NCI-H187 treated with DMSO at 0.1 percent for 48 hours (cell line): ENCODE measurements at places on chromosomes 12 and 14.

DNA sequence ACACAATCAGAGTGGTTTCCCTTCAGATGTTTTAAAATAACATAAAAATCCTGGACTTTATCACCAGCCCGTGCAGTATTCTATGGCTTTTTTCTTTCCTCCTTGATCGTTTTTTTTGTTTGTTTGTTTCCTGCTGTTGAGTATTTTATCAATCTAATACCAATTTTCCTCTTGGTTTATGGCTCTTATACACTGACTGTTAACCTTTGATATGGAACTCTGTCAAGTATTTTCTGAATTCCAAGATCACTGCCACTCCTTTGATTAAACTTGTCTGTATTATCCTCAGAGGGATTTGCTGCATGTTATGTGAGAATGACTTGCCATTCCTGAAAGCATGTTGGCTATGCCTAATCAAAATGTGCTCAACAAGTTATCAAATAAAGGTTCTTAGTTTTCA is 88.4 kb downstream of the PELI2 start:
- DNase-seq, result no peak

DNA sequence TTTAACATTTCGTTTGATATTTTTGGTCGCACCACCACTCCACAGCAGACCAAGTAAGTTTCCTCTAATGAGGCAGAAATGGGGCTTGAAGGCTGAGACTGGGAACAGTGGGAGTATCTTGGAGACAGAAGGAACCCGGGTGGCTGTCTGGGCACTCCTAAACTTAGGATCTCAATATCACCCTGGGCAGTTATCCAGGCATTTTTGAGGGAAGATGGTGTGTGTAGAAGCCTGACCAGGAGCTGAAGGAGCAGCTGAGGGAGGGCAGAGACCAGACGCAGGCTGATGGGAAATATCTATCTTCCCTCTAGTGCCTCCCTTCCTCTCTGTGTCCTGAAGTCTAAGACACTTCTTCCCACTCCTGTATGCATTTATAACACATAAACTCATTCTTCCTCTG is 10.7 kb downstream of the MARS1 start:
- DNase-seq, result no peak

- DNase-seq, result no peak
Observed at GRCh38 chr12:20439626-20440025, 71.3 kb downstream of the PDE3A start.

DNA sequence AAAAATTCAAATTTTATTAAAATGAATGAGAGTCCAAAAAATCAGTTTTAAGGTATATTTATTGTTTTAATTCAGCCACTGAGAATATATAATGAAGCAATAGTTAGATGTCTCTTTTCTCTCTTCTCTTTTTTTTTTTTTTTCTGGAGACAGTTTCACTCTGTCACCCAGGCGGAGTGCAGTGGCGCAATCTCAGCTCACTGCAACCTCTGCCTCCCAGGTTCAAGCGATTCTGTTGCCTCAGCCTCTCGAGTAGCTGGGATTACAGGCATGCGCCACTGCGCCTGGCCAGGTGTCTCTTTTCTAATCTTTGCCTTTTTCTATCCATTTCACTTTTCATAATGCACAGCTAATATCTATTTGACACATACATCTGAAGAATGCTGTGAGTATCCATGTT is 307.1 kb upstream of the RGS6 start:
- no peak for DNase-seq

DNA sequence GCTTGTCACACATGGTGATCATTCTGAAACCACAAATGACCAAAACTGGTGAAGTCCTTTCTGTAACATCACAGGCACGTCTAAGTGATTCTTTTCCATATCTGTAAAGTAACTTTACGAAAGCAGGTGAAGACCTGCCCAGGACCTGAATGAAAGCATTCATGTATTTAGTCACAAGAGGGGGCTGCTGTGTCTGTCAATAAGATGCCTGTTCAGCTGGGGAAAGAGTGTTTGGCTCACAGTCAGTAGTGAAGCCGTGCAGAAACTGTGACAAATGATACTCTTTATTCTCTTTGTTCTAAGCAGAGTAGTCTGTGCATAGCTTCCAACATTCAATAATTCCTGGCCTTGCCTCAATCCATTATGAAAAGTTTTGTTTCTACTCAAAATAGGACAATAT is 373.5 kb upstream of the OR4E1 start:
- no peak for DNase-seq

GRCh38 chr14:99734406-99735051 is 50.4 kb downstream of the CYP46A1 start:
- no peak for DNase-seq

GRCh38 chr12:57816855-57817151 is 1.7 kb downstream of the AVIL start:
- no peak for DNase-seq

GRCh38 chr14:99612071-99612737 is 8.2 kb upstream of the CCDC85C start:
- DNase-seq, result no peak

DNA sequence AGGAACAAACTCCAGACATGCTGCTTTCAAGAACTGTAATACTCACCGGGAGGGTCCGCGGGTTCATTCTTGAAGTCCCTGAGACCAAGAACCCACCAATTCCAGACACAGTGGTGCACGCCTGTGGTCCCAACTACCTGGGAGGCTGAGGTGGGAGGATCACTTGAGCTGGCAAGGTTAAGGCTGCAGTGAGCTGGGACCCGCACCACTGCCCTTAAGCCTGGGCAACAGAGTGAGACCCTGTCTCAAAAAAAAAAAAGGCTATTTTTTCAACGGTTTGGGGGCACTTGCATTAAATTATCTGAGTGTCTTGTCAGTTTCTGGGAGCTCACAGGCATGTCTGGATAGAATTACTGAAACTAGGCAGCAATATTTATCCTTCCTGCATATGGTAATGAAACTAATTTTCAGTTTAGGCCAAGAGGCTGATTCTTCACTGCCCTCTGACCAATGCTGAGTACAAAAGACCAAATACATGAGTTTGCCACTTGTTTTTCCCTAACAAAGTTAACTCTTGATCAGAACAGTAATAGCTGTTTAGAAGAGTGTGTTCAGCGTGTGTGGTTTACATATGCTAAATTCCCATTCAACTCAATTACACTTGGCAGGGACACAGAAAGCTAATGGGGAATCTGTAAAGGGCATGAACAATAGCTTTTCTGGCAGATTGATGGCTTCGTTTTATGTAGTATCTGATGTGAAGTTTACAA is 65.8 kb upstream of the RASSF3 start:
- no peak for DNase-seq

DNA sequence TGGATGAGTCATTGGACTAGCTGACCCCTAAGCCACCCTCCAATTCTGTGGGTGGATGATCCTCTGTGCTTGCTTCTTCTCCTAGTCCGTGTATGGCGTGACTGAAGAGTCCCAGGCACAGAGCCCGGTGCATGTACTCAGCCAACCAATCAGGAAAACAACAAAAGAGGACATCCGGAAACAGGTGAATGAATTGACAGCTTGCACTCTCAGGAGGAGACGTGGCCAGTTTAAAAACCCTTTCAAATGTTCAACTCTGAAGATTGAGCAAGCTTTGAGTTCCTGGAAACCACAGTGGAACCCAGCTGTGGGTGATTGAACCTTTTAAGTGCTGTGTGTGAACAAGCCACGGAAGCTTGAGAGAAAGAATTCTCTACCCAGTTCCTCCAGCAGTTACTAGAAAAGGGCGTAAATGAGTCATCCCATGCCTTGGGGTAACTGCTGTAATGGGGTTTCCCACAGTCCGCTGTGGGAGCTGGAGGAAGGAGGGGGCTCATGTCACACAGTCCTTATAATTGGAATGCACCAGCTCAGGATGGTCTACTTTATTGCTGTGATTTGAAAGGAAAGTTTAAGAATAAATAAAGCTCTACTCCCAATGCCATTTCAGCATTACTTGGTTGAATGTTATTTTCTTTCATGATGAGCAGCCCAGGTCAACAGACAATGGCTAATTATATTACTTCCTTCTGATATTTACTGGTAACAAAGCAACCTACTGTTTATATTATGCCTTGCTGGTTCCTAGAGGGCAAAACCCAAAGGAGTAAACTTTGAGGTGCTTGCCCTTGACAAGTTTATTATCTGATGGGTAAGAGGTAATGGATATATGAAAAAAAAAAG is 417.0 kb downstream of the DPF3 start:
- DNase-seq, result no peak

DNA sequence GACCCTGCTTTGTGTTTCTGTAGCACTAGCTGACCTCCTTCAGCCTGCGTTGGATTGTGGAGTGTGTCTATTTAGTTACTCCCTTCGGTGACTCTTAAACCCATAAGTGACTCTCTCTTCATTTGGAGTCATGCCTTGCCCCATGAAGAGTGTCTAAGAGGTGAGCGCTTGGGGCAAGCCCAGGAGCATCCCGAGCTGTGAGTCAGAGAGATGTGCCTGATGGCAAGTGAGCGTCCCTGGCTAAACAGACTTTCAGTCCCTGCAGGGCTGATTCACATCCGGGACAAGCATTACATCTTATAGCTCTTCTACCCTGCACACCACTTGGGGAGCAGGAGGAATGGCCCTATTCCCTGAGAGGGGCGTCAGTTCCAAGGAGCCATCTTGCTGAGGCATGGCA is 24.3 kb upstream of the ATF1 start:
- no peak for DNase-seq

DNA sequence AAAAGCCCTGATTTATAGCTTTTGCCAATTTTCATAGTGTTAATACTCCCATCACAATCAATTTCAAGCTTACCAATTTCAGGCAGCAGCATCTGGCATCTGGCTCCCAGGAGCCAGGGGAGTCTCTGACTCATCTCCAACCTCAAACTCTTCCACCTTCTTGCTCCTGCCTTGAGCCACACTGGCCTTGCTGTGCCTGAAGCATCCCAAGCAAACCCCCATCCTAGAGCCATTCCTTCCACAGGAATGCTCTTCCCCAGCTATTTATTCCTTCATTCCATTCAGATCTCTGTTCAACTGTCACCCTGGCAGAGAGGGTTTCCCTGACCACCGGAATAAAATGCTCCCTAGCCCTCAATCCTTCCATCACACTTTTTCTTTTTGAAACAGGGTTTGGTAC is 13.9 kb upstream of the PPP1CC start:
- no peak for DNase-seq

DNA sequence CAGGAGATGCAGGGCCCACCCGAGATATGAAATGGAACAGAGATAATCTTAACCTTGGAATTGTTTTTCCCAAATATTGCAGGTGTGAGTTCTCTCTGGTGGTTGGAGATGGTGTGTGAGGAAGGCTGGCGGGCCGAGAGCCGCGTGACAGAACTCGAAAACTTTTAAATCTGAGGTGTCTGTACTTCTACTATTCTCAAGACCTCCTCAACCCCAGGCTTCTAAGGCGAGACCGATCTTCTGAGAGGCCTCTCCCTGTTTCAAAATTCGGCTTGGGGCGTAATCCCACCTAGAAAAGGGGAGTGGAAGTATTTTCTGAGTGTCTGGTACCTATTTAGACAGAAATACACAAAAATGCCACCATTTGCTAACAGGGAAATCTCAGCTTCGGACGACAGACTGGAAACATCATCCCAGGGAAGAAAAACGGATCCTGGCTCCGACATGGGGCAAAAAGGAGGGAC is 611 bp downstream of the SARNP start:
- no peak for DNase-seq

DNA sequence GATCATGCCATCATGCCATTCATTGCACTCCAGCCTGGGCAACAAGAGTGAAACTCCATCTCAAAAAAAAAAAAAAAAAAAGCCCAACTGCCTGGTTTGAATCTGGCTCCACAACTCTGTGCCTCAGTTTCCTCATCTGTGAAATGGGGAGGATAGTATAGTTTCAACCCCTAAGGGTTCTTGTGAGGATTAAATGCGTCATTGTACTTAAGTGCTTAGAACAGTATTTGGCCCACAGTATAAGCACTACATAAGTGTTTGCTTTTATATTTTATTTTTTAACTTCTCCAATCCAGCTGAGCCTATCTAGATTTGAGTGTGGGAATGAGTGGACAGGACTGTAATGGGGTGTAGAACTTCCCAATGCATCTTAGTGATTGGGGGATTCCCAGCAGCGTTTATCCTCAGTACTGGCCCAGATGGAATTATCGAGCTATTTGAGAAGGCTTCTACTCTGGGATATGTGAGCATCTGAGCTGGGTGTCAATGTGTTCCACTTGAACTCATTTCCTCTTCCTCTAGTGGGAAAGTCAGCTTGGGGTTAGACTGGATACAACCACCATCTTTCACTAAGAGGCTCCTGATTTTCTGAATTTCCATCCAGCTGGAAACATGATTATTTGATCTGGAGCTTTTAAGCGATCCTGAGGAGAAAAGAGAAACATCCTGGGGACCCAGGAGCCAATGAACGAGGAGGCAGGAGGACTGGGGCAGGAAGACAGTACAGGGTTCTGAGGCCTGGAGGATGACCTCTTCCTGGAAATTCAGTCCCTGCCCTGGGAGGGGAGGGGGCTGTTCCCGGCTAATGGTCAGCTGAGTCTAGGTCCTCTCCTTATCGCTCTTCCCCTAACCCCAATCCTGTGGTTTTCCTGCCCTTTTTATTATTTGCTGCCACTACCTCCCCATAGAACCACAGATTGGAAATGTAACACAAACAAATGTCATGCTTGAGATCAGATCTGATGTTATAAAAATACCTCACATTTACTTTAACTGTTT is 9.3 kb upstream of the ESPL1 start:
- DNase-seq, result no peak

- DNase-seq, result no peak
Observed at GRCh38 chr12:4270831-4271716, 2.5 kb upstream of the CCND2 start.

GRCh38 chr12:12883369-12884001 is 7.9 kb upstream of the GPRC5A start:
- no peak for DNase-seq

GRCh38 chr12:52317468-52318052 is 3.6 kb downstream of the KRT83 start:
- no peak for DNase-seq

GRCh38 chr14:21997300-21997699 is 323.7 kb upstream of the OR4E1 start:
- DNase-seq, result no peak

- no peak for DNase-seq
Observed at GRCh38 chr12:106106061-106106566, 32.6 kb downstream of the NUAK1 start.

DNA sequence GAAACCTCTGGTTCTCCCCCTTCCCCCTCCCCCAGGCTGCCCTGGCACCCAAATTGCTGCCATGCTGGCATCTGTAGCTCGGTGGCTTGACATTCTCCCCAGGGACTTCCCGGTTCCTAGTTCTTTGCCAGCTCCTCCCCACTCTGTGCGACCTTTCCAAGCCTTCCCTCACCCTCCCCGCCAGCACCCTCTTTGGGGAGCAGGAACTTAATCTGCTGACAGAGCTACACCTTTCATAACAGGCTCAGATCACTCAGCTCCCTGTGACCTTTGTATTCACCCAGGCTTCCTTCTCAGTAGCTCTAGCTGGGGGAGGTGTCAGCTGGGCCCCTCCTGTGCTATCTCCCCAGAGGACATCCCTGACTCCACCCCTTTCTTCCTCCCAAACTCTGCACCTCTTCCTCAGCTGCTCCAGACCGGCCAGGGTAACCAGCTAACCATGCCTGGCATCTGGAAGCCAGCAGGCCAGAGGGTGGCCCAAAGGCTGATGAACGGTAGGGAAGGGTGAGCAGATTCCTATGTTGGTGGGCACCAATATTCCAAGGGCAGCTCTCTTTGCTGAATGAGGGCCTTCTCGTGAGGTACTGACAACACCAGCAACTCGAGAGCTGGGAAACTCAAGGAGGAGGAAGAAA is 1.8 kb upstream of the COX14 start:
- DNase-seq, result no peak
